Cardiac fibroblast (primary cell): ENCODE measurements at places on chromosomes 1 and 21.

DNA sequence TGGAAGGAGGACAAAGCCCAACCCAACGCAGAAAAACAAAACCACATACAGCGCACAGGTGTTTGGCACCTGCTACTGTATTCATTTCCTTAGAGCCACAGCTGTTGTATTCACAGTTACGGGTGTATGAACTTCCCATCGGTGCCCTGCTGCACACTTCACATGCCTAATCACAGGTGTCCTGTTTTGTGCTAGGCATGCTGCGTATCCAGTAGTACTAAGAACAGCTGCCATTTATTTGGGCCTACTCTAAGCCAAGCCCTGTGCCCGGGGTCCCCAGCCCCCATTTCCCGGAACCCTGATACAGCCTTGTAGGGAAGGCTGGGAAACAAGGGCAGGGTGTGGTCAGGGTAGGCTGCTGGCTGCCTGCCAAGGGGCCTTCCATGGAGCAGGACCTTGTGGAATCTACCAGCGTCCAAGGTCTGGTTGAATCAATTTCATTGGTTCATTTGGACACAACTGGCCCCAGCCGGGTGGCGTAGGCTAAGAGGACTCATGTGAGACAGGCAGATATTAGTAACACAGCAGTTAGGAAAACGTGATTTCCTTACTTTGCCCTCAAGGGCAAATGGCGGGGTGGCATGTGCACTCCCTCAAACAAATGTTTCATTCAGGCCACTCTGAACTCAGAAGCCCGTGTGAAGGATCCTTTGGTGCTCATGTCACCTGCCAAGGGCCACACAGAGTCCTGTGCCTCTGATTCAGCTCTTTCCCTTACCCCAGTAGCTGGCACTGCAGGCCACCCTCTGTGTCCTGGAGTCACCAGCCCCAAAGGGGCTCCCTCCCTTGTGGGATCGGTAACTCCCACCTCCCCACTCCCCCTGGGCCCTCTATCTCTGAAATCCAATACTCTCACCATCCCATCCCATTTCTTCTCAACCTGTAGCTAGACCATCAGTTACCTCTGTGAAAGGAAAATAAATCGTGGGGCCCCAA, 986 bp upstream of the RNF186 start:
- no peak for DNase-seq

DNA sequence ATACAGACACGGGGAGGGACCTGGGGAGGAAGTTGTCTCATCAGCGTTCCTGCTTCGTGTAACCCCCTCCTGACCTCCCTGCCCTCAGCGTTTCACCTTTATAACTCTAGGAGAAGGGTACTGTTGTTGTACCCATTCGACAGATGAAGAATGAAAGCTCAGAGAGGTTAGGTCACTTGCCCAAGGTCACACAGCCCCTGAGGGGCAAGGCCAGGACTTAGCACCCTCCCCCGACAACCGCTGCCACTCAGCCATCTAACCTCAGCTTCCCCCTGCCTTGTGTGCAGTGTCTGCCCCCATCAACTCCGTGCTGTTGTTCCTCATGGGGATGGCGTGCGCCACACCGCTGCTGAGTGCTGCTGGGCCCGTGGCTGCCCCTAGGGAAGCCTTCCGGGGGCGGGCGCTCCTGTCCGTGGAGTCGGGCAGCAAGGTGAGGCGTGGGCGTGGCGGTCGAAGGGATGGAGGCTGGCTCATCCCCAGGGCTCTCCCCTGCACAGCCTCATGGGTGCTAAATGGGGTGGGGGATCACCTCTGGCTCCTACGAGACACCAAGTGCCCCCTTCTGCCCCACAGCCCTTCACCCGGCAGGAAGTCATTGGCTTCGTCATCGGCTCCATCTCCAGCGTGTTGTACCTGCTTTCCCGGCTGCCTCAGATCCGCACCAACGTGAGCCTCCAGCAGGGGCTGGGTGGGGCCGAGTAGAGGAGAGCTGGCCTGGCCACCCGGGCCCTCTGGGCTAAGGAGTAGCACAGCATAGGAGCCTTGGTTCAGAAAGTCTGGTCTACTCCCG, 14.0 kb downstream of the SLC66A1 start:
- no peak for DNase-seq

GRCh38 chr1:162370161-162370560, 6.5 kb downstream of the SPATA46 start:
- DNase-seq = no peak

DNA sequence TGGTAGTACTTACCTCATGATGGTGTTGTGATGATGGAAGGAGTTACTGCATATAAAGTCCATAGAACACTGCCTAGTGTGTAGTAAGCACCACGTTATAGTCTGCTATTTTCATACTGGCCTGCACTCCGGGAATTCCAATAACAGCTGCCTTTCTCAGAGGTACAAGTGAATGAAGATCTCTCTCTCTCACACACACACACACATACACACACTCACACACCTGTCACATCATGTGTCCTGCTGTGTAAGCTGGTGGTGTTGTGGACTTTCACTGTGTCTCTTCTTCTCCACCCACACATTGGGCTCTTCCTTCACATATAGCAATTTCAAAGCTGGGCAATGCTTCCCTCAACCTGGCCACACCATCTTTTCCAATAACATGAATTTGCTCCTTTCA, 33.4 kb upstream of the ST6GALNAC5 start:
- DNase-seq = no peak

DNA sequence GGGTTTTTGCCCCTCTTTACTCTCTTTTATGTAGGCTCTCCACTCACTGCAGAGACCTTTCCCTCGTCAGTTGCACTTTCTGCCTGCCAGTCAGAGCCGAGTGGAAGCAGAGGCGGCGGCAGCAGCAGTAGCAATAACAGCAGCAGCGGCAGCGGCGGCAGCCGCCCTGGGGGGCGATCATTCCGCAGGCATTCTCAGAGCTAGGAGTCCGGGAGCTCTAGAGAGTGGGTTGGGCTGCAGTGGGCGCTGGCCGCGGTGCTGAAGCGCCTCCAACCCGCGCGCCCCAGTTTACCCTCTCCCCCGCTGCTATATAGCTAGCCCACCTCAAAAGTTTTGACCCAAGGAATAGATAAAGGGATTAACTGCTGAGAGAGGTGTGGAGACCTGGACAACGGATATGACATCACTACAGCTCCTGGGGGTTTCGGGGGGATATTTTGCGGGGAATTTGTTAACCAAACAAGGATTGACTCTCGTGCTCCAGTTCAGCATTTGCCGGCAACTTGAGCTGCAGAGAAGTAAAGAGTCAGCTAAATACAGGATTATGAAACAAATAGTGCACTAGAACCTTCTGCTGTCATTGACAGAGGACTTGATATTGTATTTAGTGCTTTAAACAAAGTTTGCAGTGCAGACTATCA, at the start of gene OLFM3:
TSS of gene OLFM3 (minus strand) at position 102 of the 641 bp plus-strand sequence.
- no peak for DNase-seq

DNA sequence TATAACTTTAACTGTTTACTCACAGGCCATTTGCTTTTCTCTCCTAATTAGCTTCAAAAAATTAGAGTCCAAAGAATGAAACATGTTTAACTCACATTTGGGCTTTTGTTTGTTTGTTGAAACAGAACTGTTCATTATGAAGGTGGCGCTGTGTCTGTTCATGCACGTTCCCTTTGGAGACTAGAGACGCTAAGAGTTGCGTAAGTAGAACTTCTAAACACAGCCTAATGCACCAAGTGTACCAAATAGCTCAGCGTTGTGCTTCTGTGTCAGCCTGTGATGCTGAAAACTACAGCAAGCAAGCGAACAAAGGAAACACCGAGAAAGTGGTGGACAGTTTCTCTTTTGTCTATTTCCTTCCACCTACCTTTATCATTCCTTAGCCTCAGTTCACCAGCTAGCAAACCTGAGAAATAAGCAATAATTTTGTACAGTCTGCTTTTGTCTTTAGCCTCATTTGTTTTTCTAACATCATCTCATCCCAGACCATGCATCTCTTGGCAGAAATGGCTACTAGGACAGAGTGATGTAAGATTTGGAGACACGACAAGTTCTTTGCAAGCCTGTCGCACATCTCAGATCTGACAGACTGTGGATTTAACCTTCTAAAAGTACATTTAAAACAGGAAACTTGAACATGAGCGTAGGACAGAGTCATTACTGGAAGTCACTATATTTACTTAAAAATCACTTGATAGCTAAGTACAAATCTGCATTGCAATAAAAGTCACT, 375.1 kb downstream of the RYR2 start:
- DNase-seq = no peak

DNA sequence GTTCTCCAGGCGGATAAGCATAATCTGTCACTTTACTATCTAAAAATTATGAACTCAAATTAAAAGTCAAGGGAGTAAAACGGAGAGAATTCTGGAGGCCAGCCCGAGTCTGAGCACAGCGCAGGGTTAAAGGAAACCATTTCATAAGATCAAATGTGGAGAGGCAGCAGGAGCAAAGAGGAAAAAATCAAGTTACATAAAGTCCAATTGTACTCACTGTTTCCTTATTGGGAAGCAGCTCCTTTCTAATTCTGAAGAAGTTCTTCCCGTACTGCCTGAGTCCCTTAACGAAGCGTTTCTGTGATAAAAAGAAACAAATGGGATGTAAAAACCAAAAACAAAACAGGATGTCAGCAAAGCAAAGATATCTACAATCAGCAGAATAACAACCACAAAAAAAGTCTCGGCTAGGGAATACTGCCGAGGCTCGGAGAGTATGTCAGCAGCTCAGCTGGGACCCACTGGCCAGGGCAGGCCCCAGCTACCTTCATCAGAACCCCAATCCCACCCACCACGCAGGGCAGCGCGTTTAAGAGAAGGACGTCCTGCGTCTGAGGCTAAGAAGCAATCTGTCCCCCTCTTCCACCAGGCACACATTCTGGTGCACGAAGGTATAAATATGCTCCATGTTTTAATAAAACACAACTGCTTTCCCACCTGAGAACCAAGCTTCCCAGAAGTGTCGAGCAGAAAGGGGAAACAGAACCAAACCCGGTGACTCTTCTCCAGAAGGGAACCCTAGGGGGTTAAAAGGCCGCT, 104.8 kb downstream of the SLC45A1 start:
- peak; percentile 45 for DNase-seq

DNA sequence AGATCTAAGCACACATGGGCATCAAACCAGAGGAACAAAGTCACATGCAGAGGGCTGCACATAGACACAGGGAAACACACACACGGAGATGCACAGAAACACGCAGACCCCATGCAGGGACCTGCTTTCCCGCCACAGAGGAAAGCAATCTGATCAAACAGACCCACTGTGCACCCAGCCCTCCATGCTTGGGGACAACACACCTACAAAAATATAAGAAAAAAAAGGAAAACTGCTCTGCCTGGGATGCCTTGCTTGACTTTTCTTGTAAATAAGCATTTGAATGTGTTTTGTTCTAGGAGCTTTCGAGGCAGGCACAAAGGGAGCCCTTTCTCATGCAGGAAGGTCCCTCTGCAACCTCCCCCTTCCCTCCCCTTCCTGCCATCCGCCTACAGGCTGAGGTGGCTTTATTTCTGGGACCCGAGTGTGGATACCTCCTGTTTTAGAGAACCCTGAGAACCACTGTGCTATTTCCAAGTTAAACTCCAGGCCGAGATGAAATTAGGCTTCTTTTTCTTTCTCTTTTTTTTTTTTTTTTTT, 3.5 kb upstream of the ICMT start:
- DNase-seq = no peak
